ENCODE measurements at places on chromosomes 6 and 20. TPM values are rescaled to one million over a fixed set of nuclear protein-coding genes. Genes with fewer than 3 reads are reported as not detected.

The SLPI gene
- 854 TPM for total RNA-seq

- DNase-seq = no peak
Measured at GRCh38 chr6:104407957-104408356, 451.8 kb downstream of the HACE1 start.

- DNase-seq = no peak
Measured at GRCh38 chr20:25251019-25251418, 3.1 kb downstream of the PYGB start.

- DNase-seq = no peak
Measured at GRCh38 chr20:52246366-52246765, 54.8 kb upstream of the ZFP64 start.

GRCh38 chr6:117266257-117267053 is 1.1 kb downstream of the VGLL2 start:
- no peak for DNase-seq

DNA sequence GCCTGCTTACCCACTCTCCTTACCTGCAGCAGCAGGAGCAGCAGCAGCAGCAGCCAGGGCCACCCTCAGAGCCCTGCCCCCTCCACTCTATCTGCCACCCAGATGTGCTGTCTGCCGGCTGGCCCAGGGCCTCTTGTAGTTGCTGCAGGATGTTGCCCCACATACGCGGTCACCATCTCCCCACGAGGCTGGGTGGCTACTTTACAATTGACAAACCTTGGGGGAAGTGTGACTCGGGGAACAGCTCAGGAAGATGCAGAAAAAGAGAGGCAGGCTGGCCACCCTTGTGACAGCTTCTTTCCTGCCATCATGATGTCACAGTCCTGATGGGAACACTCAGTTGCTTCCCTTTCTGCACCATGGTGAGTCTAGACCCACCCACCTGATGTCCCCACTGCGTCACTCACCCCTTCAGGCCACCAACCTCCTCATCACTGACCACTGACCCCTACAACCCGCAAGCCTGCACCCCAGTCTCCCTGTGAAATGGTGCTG is 14.5 kb downstream of the TREM1 start:
- no peak for DNase-seq

- DNase-seq = no peak
Measured at GRCh38 chr6:85887461-85887860, 244.8 kb upstream of the SYNCRIP start.

The CASS4 gene
- total RNA-seq = 0.13 TPM

The TMEM170B gene
- 0.13 TPM for total RNA-seq
